Renal pelvis (tissue), 12 donors: ENCODE measurements at places on chromosomes 2 and 18.

DNA sequence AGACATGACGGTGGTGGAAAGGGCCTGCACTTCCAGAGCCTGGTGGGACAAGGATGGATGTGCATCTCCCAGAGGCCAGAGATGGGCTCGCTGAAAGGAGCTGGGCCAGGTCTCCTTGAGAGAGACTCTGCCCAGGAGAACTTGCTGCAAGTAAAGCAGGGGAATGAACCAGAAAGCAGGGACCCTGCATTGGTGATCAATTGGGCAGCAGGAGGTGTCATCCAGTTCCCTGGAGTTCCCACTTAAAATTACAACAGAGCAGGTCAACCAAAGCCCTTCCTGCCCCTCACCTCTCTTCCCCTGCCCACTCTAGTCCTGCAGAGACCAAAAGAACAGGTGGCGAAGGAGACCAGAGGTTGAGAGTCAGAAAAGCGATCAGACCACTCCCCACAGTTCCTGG, 69.7 kb upstream of the CAB39 start:
- no peak for DNase-seq

DNA sequence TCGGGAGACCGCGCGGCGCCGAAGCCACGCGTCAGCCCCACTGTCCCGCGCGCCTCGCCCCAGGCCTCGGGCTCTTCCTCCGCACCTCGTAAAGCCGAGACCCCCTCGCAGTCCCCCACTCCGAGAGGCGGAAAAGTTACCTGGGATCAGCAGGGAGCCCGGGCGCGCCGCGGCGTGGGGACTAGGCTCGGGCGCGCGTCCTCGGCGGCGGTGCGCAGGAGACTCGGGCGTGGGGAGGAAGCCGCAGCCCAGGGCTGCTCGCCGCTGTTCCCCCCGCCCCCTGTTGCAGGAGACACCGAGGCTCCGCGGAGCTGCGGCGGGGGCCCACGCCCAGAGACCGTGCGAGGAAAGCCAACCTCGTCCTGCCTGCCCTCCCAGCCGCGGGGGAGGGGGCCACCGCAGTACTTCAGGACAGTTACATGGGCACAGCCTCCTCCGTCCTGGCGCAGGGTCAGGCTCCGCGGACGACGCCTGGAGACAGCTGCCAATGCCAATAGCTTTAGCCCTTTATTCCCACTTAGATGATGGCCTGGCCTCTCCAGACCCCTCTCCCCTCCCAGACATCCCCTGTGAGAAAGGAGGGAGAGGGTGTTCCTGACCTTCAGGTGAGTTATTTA, at the start of gene EPB41L3:
Gene EPB41L3 (minus strand): TSS at position 225 of the 617 bp plus-strand sequence. CDS start 54,814 bp downstream, outside the sequence.
- peak; percentile 35 for DNase-seq

DNA sequence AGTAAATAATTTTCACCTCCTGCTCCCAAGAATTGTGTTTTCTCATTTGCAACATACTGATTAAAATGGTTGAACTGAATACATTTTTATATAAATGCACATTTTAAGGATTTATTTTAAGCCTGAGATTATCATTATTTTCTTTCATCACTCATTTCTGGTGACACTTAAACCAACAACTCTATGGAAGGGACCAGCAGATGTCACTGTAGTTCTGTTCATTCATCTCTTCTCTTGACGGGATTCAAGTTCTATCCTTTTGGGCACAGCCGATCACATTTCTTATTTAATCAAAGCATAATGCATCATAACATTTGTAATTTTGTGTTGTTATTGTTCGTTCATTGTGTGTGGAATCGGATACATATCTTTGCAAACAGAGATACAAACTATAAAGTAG, 417.9 kb downstream of the HRH4 start:
- peak; percentile 50 for DNase-seq

DNA sequence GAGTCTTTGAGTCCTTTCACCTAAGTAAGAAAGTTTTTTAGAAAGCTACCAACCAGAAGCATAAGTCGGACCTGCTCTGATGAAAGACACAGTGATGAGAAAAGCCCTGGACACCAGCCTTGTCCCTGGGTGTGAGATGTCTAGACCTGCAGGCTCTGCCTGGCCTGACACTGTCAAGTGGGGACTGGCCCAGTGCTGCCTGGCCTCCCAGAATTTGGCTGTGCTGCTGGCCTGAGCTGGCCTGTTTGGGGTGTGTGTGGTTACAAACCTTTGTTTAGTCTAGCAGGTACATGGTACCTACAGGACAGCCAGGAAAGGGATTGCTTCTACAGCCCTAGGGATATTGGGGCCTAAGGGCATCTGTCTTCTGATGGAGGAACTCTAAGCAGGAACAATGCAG, 48.3 kb downstream of the ASB1 start:
- DNase-seq: no peak

DNA sequence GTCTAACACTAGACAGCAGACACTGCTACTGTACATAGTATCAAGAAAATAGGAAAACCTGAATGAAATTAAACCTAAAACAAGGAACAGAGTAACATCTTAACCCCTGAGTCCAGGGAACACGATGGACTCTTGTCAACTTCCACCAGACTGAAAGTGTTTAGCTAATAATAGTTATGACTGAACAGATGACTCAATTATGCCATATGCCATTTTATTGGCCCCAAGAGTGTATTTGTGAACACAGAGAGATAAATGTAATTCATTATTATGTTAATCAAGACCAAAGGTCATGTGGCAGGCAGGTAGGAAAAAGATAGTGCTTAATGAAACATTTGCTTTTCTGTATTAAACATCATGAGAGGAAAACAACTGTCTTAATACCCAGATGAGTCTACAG, 58.0 kb downstream of the NYAP2 start:
- no peak for DNase-seq

DNA sequence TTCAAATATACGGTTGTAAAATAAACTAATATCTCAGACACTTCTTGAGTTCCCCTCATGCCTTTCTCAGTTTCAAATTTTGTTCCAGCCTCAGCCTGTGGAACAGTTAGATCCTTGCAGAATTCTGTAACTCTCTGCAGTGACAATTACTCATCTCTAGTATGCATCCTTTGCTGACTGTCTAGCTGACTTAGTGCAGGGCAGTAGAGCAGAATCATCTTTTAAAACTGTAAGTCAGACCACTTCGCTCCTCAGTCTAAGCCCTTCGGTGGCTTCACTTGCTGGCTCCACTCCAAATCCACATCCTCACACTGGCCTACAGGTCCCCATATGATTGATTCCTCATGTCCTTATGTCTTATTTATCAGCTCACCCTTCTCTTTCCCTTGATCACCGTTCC, 164.1 kb upstream of the ZSWIM2 start:
- no peak for DNase-seq

DNA sequence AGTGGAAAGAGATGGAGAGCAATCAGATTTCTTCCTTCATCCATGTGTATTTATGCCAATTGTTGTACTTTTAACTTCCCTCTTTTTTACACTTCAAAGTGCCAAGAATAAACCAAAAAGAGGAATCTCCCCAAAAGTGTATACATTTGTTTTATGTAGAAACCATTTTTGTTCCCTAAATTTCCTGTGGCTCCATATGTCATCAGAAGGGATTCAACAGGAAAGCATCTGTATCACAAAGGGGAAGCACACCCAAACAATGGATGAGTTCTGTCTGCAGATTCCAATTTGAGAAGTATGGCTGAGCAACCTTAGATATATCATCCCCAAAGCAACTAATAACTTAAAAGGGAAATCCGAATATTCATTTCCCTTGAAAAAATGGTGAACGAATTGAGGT, 275.0 kb downstream of the MREG start:
- DNase-seq: no peak

DNA sequence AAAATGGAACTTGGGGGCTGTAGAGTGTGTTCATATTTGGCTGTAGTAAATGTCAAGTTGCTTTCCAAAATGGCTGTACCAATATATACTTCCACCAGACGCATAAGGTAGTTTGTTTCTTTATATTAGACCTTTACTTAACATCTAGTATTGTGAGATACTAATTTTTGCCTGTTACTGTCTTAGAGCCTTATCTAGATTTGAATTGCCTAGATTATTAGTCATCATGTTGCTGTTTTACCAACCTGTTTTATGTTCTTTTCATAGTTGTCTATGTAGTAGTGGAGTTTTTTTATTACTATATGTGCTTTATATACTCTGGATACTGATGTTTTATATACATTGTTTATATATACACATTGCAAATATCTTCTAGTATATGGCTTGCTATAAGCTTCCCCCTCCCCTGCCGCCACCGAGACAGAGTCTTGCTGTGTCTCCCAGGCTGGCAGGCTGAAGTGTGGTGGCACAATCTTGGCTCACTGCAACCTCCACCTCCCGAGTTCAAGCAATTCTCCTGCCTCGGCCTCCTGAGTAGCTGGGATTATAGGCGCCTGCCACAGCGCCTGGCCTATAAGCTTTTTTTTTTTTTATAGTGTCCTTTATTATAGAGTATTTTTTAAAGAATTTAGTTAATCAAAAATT, 18.9 kb downstream of the SLC39A10 start:
- no peak for DNase-seq

- DNase-seq: no peak
Observed at GRCh38 chr2:41806286-41806685, 241.5 kb upstream of the PKDCC start.

GRCh38 chr2:22579341-22579740, 805.6 kb upstream of the KLHL29 start:
- DNase-seq: no peak

DNA sequence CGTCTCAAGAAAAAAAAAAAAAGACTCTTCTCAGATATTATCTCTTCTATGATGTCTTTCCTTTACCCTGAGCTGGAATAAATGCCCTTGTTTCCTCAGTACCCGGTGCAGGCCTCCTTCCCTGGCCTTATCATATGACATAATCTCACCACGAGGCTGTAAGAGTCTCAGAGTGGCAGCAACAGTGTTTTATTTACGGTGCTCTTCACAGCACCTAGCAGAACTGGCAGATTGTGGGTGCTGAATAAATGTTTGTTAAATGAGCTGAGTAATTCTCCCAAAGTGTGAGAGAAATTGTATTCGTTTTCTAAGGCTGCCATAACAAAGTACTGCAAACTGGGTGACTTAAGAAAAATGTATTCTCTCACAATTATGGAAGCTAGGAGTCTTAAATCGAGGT, 82.8 kb upstream of the CD28 start:
- no peak for DNase-seq

DNA sequence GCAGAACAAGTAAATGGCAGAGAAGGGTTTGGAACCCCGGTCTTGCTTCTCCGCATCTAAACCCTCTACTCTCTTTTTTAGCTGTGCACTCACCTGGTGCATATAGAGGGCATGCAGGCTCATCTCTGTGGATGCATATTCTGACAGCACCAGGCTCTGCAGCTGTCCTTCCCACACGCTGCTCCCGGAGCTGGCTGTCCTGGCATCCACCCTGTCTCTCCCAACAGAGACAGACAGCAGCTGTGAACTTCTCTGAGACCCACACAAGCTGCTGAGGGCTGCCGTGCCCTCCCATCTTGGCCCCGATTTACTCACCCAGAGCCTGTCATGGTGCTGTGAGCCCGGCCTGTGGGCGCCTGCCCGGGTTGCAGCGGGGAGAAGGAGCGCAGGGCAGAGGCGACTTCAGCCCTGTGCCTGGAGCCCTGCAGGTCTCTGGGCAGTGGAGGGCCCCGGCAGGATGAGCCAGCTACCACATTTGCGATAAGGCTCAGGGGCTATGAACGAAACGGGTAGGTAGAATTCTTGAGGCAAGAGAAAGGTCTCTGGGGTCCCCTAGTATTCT, 3.3 kb upstream of the ABCB6 start:
- DNase-seq: no peak

DNA sequence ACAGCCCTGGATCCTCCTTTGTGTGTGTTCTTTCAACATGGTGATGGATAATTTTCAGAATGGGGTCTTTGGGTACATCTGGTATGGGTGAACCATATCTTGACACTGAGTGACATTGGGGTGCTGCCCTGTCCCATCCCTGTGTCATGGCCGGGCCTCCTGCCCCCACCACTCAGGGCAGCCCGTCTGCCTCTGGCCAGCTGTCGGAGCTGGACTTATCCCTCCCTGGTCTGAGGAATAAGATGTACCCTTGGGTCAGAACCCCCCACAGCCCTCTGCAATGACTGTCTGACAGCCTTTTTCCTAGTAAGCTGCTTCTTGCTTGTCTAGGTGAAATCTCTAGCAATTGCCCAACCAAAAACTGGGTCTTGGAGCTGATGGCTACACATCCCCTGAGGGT, 142.9 kb downstream of the SH3RF3 start:
- DNase-seq: no peak

GRCh38 chr2:15378148-15378908, 182.8 kb downstream of the NBAS start:
- DNase-seq: no peak

- DNase-seq: no peak
Observed at GRCh38 chr2:67839668-67840067, 223.1 kb downstream of the C1D start.

GRCh38 chr2:205427112-205427511, 255.2 kb upstream of the NRP2 start:
- no peak for DNase-seq

DNA sequence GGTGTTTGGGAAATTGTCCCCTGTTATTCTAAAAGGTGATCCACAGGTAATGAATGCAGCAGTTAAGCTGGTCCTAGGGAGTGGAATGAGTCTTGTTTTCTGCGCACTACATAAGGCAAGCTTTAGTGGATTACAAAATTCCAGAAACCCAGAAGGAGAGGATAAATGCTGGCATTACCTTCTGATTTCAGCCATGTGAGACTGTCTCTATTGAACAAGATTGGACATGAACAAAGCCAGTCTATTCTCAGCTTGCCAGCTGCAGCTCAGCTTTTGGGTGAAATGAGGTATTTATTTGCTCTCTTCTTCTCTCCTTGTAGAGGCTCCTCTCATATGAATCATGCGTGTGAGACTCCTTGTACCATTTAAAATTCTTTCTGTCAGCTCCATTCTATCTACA, 944.9 kb downstream of the CNTNAP5 start:
- no peak for DNase-seq

- no peak for DNase-seq
Observed at GRCh38 chr2:58055033-58055786, 8.6 kb downstream of the VRK2 start.

DNA sequence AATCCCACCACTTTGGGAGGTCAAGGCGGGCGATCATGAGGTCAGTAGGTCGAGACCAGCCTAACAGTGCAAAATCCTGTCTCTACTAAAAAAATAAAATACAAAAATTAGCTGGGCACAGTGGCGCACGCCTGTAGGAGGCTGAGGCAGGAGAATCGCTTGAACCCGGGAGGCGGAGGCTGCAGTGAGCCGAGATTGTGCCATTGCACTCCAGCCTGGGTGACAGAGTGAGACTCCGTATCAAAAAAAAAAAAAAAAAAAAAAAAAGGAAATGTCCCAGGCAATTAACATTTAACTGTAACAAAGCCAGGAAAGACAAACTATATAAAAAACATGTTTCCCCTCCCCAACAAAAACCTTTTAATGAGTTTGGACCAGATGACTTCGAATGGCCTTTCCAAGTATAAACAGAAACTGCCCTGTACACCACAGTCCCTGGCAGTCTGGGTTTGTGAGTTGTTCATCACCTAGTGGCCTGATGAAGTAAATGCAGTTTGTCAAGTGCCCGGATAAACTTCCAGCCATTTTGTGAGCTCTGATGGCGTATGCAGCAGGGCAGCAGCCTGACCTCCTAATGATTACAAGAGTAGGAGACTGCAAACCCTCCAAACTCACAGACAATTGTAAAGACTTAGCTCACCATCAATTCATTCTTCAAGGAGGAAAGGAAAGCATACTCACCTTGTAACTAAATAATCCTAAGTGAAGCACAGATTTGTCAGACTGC, 16.6 kb upstream of the PCBP1 start:
- DNase-seq: peak; percentile 85
